LoVo (cell line): ENCODE measurements at places on chromosomes 2 and 18.

- DNase-seq, result no peak
Observed at GRCh38 chr2:76247006-76247405, 536.3 kb upstream of the GCFC2 start.

GRCh38 chr2:47299555-47299954 lies 103.4 kb upstream of the MSH2 start:
- DNase-seq, result no peak

GRCh38 chr2:241959751-241960269 lies 90.3 kb downstream of the RTP5 start:
- no peak for DNase-seq

DNA sequence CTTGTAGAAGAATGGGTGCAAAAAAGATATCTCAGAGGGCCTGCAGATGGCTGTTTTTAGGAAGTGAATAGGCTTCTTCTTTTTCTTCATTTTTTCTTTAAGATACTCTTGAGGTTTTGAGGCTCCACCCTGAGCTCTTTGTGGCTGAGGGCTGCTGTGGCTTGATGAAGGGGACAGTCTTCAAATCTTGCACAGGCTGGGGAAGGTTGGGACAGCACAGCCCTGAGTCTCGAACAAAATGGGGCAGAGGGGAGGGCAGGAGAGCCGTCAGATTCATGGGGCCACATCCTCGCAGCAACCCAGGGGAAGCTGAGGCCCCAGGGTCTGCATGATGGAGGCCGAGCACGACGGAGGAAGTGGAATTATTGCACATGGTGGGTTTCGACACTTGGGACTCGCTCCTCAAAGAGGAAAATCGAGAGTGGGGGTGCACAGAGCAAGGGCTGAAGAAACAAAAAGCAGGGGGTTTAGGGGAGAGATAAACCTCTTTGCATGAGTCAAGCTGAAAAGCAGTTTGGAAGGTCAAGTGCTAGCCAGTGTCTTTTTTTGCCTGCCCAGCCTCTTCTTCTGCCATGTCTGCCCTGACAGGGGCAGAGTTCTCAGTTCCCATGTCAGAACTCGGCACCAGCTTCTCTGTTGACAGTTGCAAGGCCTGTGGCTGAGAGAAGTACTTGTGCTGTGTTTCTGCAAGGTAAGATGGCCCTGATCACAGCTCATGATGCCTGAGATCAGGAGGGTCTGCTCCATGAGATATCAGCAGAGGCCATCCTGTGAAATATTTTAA lies 19.5 kb downstream of the INPP4A start:
- no peak for DNase-seq

DNA sequence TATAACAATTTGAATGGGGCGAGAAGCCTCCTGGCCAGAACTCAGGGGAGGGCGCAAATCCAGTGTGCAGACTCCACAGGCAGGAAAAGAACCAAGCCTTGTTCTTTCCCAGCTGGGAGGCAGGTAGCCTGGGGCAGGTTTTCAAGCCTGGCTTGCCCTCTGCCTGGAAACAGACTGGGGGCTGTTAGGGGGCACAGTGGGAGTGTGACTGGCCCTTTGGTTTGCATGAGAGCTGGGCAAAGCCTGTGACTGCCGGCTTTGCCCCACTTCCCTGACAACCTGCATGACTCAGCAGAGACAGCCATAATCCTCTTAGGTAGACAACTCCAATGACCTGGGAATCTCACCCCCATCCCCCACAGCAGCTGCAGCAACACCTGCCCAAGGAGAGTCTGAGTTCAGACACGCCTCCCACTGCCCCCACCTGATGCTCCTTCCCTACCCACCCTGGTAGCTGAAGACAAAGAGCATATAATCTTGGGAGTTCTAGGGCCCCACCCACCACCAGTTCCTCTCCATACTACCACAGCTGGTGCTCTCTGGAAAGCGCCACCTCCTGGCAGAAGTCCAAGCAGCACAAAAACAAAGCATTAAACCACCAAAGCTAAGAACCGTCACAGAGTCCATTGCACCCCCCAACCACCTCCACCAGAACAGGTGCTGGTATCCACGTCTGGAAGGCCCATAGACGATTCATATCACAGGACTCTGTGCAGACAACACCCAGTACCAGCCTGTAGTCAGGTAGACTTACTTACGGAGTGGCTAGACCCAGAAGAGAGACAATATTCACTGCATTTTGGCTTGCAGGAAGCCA lies 402.5 kb downstream of the STK39 start:
- DNase-seq, result no peak

DNA sequence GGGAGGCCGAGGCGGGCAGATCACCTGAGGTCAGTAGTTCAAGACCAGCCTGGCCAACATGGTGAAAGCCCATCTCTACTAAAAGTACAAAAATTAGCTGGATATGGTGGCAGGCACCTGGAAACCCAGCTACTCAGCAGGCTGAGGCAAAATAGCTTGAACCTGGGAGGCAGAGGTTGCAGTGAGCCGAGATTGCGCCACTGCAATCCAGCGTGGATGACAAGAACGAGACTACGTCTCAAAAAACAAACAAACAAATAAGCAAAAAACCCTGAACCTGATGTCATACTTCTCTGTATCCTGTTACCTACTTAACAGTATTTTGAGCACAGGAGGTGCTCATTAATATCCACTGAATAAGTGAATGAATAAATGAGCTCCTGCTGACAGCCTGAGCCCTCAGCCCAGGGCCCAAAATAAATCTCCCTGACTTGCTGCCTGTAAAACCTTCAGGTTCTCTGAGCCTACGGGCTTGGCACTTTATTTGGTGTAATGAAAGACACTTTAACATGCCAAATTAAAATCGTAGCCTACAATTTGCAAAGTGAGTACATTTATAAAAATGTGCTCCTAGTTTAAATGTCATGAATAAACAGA lies 215.1 kb downstream of the ZNF385B start:
- DNase-seq, result no peak

DNA sequence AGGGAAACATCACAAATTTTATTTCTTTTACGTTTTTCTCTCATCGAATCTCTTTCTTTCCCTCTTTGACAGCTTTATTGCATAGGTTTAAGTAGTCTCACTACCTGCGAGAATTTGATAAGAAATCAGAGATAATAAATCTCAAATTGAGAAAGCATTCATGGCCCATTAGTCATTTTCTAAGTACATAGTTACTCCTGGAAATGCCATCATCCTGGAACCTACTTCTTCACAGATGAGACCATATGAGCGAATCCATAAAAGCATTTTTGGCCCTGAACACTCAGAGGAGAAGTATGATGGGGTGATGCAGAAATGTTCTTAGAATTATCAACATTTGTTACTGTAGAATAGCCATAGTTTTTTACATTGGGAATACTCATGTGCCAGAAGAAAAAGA lies 138.0 kb upstream of the ARHGAP28 start:
- no peak for DNase-seq

DNA sequence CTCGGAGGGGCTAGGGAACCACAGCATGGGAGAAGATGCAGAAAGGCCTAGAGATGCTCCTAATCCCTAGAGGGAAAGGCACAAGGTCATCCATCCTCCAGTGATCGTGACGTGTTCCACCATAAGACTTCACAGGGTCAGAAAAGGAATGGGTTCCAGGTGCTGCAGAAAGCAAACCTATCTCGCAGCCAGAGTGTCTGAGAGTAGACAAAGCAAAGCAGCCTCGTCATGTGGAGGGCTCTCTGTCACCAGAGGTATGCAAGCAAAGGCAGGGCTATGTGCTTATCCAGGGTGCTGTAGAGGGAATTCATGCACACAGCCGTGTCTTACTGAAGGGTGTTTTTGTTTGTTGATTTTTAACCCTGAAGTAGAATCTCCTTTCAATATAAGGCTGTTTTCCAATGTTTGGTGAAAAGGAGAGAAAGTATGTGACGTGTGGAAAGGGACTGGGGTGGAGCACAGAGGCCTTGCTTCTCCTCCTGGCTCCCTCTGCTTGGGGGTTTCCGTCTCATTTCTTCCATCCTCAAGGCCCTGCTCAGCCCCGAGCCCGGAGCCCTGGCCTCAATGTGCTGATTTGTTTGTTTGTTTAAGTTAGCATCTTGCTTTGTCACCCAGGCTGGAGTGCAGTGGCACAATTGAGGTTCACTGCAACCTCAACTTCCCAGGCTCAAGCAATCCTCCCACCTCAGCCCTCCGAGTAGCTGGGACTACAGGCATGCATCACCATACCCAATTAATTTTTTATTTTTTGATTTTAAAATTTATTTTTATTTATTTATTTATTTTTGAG lies 3.0 kb downstream of the GPR55 start:
- no peak for DNase-seq

- no peak for DNase-seq
Observed at GRCh38 chr18:25759111-25759510, 331.3 kb downstream of the SS18 start.

DNA sequence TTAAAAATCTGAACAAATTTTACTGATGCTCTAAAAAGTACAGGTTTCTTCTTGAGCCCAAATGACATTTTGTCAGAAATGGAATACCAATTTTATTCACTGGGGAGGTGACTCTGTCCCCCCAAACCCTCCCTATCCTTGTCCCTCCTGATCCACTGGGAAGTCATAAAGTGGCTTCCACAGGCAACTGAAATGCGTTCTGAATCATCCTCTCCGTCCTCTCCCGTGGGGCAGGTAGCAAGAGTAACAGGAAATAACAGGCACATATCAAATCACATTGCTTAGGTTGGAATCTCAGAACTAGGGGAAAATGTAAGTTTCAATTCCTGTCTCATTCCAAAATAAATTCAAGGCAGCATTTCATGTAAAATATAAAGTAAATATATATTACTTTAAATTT lies 44.5 kb downstream of the MYL12B start:
- no peak for DNase-seq

GRCh38 chr2:105924271-105924670 lies 179.6 kb downstream of the NCK2 start:
- no peak for DNase-seq

DNA sequence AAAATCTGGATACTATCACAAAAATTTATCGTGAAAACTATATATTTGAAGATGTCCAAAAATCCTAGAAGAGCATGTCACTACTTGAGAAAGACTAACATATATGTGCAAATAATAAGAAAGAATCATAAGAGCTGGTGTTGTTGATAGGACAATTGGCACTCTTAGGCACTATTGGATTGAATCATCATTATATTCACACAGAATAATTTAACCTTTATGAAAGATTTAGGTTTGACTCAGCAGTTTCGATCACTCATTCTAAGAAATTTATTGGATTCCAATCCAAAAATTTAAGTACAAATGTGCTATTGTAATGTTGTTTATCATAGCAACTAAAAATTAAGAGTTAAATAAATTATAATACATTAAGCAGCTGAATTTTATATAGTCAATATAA lies 503.6 kb downstream of the SPAG16 start:
- no peak for DNase-seq

DNA sequence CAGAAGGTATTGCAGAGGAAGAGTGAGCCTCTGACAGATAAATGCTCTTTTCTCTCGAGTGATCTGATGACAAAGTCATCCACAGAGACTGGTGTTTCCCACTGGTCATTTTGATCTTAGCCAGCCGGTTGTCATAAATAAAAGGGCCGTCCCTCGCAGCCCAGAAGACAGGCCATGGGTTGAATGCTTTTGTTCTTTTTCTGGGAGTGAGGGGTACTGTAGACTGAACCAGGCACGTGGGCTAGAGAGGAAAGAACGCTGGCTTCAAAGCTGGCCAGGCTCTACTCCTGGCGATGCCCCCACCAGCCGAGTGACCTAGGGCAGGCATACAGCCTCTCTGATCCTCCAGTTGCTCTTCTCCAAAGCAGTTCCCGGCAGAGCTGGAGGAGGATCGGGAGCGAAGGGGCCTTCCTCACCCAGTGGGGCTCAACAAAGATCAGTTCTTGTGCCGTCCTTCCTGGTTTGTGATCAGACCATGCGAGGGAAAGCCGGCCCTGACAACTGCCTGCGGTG lies 193.5 kb downstream of the INHBB start:
- DNase-seq, result no peak

DNA sequence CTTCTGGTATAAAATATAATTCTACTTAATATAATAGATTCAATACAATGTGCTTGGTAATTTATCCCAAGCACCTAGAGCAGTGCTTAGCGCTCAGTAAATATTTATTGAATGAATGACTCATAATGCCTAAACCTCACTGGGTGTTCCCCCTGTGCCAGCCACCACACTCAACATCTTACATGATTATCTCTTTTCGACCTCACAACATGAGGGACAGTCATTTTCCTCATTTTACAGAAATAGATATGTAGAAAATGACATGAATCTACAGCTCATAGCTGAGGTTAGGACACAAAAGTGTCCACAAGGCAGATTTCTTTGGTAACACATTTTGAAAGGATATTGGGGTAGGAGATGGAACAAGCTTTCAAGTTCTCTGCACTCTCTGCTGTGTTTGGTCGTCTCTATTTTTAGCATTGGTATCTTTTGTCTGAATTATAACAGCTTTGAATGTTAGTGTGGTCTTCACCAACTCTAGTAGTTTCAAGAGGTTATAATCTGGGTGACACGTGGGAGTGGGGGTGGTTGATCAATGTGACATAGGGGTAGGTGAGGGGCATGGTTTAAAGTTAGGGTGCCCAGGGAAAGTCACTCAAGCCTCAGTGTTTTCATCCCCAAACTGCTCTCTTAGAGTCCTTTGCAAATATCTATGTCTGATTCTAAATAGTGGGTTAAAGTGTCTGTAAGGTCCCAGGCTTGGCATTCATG lies 9.8 kb downstream of the MYOM1 start:
- peak; percentile 17 for DNase-seq

- no peak for DNase-seq
Observed at GRCh38 chr2:153872311-153873051, 759 bp downstream of the GALNT13 start.

DNA sequence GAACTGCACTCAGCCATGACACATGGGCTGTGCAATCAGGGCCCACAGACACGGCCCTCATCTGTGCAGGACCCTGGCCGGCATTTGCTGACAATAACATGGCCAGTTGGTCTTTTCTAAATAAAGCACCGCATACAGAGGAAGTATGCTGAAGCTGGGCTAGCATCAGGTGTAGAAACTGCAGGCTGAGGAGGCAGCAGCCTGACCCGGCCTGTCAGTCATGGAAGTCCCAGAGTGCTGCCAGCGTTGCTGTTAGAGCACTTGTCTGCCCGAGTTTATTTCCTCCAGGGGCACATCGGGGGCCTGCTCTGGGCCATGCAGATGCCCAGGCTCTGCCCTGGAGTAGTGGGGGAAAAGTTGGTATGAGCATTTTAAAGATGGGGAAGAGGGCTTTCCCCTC lies 4.1 kb upstream of the PTPN18 start:
- no peak for DNase-seq

- DNase-seq, result no peak
Observed at GRCh38 chr2:238220892-238221521, 17.5 kb upstream of the ILKAP start.

GRCh38 chr2:71661782-71662181 lies 208.4 kb downstream of the DYSF start:
- no peak for DNase-seq

- DNase-seq, result no peak
Observed at GRCh38 chr2:85430752-85431569, 12.4 kb downstream of the SH2D6 start.

- no peak for DNase-seq
Observed at GRCh38 chr18:23412351-23412964, 40.6 kb upstream of the RIOK3 start.

GRCh38 chr2:160694631-160695030 lies 201.0 kb upstream of the RBMS1 start:
- no peak for DNase-seq

- no peak for DNase-seq
Observed at GRCh38 chr18:35099911-35100310, 58.7 kb downstream of the MAPRE2 start.

- DNase-seq, result peak; percentile 73
Observed at GRCh38 chr2:8447610-8448221, 234.1 kb upstream of the ID2 start.
